ENCODE measurements at places on chromosomes 1 and 21.

DNA sequence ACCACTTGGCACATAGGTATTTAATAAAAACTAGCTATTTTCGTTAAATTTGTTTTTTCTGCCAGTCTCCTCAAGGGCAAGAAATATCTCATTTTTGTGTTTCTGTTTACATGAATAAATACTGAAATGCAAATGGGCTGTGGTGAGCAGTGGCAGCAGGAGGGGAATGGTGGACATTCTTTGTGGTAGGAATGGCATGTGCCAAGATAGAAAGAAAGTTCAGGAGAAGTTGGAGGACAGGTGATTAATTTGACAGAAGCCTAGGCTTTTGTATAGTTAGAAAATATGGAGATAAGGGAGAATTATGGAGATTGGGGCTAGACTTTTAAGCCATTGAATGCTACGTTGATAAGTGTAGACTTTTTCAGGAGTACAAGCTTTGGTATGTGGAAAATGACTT is 8.6 kb downstream of the RAP1A start:
- no peak for DNase-seq

DNA sequence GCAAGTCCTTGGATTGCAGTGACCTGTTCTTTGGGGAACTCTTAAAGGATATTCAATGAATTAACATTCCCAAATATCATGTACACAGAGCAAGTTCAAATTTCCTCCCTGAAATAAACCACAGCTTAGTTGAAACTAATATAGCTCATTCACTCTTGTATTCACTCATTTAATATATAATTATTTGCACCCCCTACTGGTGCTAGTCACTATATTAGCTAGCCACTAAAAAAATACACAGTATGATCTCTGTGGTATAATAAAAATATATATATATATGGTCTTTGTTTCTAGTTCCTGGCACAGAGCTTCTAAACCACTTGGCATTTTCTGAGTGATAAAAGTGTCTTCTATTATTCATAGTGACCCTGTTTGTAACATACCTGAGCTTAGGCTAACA is 177.3 kb upstream of the LYPLAL1 start:
- no peak for DNase-seq

DNA sequence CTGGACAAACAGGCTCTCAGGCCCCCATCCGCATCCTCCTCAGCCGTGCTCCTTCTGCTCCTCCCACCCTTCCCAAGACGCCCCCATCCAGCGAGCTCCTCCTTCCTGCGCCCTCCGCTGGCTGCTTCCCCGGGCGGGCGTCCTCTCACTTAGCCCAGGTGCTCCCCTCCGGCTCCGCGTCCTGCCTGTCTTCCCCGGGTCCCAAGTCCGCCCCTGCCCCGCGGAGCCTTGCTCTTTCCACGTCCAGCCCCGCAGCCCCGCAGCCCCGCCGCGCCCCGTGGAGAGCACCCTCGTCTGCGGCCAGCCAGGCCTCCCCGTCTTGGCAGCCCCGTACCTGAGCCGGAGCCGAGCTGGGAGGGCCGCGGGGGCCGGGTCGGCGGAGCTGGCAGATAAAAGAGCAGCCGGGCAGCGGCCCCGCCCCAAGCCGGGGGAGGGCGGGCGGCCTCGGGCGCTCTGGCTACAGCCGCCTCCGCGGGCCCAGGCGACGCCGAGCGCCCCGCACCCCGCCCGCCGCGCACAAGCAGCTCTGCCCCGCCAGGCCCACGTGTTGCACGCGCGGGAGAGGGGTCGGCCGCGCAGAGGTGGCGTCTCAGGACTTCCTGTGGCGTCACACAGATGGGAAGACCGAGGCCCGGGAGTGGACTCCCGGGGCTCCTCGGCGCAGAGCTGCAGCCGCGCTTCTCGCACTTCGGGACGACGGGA is at the start of gene PAQR7:
TSS of gene PAQR7 (minus strand) at position 555 of the 702 bp plus-strand sequence. CDS start 11,869 bp downstream, outside the sequence.
- peak; percentile 34 for DNase-seq

- DNase-seq: no peak
Observed at GRCh38 chr1:1857096-1857703, 33.7 kb downstream of the GNB1 start.

GRCh38 chr1:228224198-228225164 is 16.6 kb downstream of the OBSCN start:
- DNase-seq: no peak

DNA sequence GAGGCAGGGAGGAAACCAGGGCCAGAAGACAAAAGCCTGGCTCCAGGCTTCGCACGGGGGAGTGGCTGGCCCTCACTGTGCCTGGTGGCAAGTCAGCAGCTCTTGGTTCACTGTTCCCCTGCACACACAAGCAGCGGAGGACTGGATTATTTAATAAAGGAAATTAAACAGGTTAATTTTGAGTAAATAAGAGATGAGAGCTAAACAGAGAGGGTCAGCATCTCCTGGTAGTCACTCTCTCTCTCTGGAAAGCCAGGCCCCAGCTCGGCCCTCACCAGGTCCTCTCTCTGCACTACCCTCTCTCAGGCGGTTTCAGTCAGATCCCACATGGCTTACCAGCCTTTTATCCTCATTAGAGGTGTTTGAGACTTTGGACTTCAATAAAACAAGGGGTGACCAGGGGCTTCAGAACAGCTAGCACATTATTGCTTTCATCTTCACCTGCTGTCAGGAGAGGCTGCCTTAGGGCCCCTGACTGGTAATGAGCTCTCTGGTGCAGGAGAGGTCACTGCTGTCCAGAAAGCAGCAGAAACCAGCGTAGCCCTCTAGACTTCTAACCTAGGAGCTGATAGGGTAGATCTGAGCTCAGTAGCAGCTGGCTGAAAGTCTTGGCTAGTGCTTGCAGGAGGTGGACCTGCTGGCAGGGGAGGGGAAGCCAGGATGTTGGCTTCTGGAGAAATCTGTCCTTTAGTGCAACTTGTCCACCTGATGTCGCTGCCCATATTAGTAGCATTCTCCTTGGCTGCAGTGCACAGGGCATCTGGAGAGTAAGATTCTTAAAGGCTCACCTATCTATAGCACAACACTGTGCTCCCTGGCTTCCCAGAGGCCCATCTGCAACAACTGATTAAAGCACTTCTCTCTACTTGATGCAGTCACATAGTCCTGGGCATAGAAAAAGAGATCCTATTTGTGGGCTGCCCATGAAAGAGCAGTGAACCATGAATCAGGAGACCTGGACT is 45.9 kb downstream of the SYT6 start:
- DNase-seq: no peak

- DNase-seq: peak; percentile 16
Observed at GRCh38 chr1:229557913-229558414, 543 bp downstream of the ABCB10 start.

DNA sequence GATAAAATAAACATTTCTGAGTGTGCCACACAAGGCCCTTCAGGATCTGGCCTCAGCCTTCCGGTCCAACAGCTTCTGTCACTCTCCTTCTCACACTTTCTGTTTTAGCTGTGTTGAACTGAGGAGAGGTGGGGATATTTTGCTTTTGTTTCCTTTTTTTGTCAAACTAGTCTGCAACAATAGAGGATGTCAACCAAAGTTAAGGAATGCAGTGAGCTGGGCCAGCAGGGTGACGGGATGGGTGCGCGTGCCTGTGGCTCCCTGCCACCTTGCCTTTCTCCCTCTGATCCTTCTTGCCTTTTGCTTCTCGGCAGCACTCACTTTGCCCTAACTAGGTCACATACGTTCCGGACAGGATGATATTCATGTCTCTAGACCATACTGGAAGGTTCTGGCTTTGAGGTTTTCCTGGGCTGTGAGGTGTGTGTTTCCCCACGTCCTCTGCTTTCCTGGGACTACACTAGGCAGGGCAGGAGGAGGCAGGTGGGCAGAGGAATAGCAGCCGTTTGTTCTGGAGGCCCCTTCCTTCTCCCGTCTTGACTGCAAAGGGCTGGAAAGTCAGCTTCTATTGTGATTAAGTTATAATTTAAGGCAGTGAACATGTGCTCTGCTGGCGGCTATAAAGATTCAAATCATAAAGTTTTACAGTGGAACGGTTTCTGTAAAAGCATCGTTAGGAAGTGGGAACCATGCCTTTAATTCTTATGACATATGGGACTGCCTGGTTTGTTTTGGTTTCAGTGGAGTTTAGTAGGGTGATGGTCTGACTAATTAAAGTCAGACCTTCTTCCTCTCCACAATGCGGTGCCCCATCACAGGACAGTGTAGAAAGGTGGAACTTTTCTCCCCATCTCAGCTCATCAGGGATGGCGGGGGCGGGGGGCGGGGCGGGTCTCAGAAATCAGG is 67.8 kb downstream of the RNF220 start:
- no peak for DNase-seq

DNA sequence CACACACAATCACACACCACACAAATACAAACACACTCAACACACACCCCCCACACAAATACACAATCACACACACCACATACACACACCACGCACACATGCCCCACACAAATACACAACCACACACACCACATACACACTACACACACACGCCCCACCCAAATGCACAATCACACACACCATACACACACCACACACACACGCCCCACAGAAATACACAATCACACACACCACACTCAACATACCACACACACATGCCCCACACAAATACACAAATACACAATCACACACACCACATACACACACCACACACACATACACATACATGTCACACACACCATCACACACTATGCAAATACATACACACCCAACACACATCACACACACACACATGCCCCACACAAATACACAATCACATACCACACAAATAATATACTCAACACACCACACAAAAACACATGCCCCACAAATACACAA is 50.2 kb downstream of the PRDM15 start:
- DNase-seq: no peak

GRCh38 chr1:93576746-93577145 is 104.9 kb downstream of the BCAR3 start:
- no peak for DNase-seq

GRCh38 chr1:246295968-246296367 is 211.1 kb downstream of the SMYD3 start:
- DNase-seq: no peak

DNA sequence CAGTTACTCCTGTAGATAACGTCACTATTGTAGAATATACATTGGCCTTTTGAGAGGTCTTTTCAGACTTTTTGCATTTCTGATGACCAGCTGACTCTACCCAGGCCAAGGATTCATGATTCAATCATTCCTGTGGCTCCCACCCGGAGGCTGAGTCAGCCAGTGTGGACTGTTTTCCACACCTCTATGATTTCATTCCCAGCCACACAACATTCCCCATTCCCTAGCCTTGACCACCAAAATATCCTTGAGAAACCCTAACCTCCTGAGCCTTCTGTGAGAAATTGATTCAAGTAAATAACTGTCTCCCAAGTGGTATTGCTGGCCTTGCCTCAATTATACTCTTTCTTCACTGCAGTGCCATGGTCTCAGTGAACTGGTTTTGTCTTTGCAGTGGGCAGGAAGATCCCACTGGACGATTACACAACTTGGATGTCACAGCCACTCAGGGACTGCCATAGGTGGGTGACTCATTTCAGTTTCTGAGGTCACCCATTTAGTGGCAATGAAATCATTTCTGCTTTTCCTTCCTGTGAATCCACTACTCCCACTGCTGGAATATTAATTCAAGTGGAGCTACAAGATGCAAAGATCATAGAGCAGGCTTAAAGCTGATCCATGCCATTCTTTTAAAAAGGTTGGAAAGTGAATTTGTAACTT is 518.6 kb upstream of the ZP4 start:
- DNase-seq: no peak
